Pancreas (tissue), 10 donors: ENCODE measurements at places on chromosomes 3 and 15. TPM values are rescaled to one million over a fixed set of nuclear protein-coding genes. Genes with fewer than 3 reads are reported as not detected.
A peak's percentile ranks its signal among the peaks of the same experiment; 100 is the strongest.

CYP8B1 gene
- total RNA-seq = not detected

DNA sequence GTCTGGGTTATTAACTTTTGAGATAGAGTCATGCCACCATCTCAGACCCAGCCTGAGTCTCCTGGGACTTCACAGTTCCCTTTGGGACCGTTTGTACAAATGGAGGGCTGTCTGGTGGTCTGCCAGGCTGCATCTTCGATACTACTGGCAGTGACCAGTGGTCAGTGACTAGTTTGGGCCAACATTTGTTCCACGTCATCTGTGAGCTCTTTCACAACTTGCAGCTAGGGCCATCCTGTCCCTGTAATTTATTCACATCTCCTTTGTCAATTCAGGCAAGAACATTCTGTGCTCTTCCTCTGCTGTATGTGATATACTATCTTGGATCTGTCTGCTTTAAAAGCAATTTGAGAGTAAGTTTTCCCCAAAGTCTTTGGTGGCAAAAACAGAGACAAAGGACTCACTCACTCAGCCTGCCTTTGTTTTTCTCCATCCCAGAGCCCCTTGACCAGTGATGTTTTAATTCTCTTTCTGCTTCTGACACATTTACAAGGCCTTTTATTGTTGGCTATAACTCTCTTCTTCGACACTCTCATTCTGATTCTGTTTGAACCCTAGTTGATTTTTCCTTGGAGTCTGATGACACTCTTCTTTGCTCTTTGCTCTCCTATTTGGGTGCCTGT, 353.4 kb downstream of the EPHB1 start:
- DNase-seq = no peak
- no peaks in the 10 kb centered on the region for H3K27me3 ChIP-seq
- H3K36me3 ChIP-seq = no peaks in the 10 kb centered on the region
- no peak overlapping the region for H3K27ac ChIP-seq
- H3K4me3 ChIP-seq = no peak overlapping the region

GRCh38 chr3:19506171-19506570, 357.9 kb downstream of the KCNH8 start:
- H3K27me3 ChIP-seq = no peaks in the 10 kb centered on the region
- no peak for DNase-seq
- H3K4me1 ChIP-seq = no peaks in the 10 kb centered on the region

GRCh38 chr3:179526482-179526881, 36.2 kb upstream of the ACTL6A start:
- H3K27ac ChIP-seq = no peak overlapping the region
- H3K36me3 ChIP-seq = no peaks in the 10 kb centered on the region
- DNase-seq = no peak
- H3K4me1 ChIP-seq = no peaks in the 10 kb centered on the region
- no peaks in the 10 kb centered on the region for H3K27me3 ChIP-seq

DNA sequence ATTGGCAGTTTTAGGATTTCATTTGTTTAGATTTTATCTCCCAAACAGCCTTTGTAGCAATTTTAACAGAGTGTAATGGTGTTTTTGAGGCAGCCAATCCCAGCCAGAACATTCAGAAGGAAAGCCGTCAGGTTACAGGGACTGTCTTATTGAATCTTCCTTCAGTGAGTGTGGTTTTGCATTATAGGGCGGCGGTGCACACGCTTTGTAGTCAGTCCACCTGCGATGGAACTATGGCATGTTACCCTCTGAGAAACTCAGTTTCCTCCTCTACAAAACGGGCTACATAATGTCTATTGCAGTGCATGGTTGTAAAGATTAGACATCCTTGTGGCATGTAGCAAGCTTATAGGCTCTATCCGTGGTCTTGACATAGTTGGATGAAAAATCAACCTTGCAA, 1.0 kb downstream of the LRRC28 start:
- no peak overlapping the region for H3K27ac ChIP-seq
- no peak overlapping the region for H3K4me3 ChIP-seq
- H3K4me1 ChIP-seq = peaks cover 14% of the 10 kb centered on the region
- no peaks in the 10 kb centered on the region for H3K27me3 ChIP-seq
- DNase-seq = no peak

GRCh38 chr3:150090006-150090405, 119.3 kb upstream of the PFN2 start:
- no peak overlapping the region for H3K4me3 ChIP-seq
- peaks cover 4% of the 10 kb centered on the region for H3K27me3 ChIP-seq
- H3K36me3 ChIP-seq = no peaks in the 10 kb centered on the region
- DNase-seq = no peak
- no peak overlapping the region for H3K27ac ChIP-seq
- H3K4me1 ChIP-seq = no peaks in the 10 kb centered on the region

- no peak overlapping the region for H3K4me3 ChIP-seq
- DNase-seq = peak; percentile 41
- peaks cover 5% of the 10 kb centered on the region for H3K4me1 ChIP-seq
- H3K27ac ChIP-seq = peak overlapping the region; percentile 74
Observed at GRCh38 chr3:44439499-44440295, 37.8 kb downstream of the ZNF445 start.

- H3K36me3 ChIP-seq = no peaks in the 10 kb centered on the region
- DNase-seq = no peak
- H3K4me1 ChIP-seq = no peaks in the 10 kb centered on the region
- no peaks in the 10 kb centered on the region for H3K27me3 ChIP-seq
- no peak overlapping the region for H3K27ac ChIP-seq
Observed at GRCh38 chr3:126852511-126852910, 130.4 kb upstream of the PLXNA1 start.

VGLL4 gene
- total RNA-seq = 17.3 TPM

GRCh38 chr15:64072812-64073211, 20.8 kb downstream of the CIAO2A start:
- no peaks in the 10 kb centered on the region for H3K27me3 ChIP-seq
- H3K4me3 ChIP-seq = no peak overlapping the region
- peaks cover 57% of the 10 kb centered on the region for H3K4me1 ChIP-seq
- no peaks in the 10 kb centered on the region for H3K36me3 ChIP-seq
- DNase-seq = no peak

DNA sequence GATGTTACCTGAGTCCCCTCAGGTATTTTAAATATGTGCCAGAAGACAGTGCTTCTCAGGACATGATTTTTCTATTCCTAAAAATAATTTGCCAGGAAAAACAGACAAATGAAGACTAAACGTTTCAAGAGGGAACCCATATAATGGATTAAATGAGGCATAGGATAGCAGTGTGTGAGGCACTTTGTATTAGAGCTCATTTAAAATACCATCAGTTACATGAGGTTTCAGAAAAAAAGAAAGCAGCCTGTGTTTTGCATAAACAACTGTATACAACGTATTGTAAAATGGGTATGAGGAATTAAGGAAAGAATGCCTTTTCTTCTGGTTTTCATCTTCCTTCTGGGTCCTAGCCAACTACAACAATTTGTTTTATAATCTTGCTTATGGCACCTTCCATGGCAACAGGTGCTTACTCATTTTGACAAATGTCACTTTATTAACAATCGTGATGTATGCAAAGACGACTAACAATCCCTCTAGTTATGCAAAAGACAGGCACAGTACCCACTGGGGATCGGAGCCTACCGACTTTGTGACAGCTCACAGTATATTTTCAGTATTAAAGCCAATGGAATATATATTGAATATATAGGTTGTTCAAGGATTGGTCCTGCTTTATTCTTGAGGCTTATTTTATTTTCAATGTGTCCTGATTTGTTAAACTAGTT, 231.6 kb upstream of the ZNF717 start:
- no peak for DNase-seq
- H3K27me3 ChIP-seq = no peaks in the 10 kb centered on the region
- H3K36me3 ChIP-seq = no peaks in the 10 kb centered on the region
- H3K27ac ChIP-seq = no peak overlapping the region
- H3K4me1 ChIP-seq = no peaks in the 10 kb centered on the region
- no peak overlapping the region for H3K4me3 ChIP-seq

DNA sequence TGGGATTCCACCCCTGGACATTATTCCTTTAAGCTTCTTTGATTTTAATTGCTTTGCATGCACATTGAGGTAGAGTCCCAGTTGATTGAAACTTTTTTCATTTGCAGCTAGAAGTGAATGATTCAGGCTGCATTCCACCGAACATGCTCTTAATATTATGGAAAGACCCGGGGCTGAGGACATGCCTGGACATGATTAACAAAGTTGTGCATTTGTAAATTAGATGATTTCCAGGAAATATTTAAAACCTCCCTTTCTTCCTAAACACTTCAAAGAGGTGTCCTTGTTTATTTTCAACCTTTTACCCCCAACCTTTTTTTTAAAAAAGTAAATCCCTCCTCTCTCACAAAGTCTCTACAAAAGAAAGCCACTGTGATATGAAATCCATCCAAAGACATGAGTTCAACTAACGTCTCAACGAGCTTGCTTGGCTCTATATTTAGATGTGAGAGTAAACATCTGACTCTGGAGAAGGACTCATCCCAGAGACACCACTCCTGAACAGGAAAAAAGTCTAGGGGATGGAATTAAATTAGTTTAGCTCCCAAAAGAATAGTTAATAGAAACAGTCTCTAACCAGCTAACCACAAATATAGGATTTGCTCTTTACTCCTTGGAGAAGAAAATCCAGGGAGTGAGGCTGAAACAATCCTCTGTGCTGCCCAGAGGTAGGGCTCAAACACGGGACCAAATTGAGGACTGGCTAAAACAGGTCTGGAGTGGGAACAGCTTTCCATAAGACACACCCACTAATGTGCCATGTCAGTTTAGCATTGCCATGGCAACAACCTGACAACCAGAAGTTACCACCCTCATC, 83.1 kb downstream of the XXYLT1 start:
- no peak for DNase-seq
- no peaks in the 10 kb centered on the region for H3K4me1 ChIP-seq
- H3K4me3 ChIP-seq = no peak overlapping the region
- H3K27me3 ChIP-seq = no peaks in the 10 kb centered on the region
- no peaks in the 10 kb centered on the region for H3K36me3 ChIP-seq
- no peak overlapping the region for H3K27ac ChIP-seq

DNA sequence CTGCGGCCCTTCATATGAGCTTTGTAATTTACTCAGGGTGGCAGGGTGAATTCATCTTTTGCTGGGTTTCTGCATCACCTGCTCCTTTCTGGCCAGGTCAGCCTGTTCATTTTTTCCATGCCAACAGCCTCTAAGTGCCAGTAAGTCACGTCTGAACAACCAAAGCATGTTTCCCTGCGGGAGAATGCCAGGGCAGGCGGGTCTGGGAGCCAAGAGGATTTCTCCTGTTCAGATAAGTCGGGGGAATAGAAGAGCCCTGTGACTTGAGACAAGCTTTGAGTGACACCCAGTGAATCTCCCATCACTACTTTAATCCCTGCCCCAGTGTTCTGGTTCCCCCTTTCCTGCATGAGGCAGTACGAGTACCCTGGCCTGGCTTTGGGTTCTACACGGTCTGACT, 153.1 kb downstream of the PGPEP1L start:
- DNase-seq = no peak
- H3K4me1 ChIP-seq = peaks cover 20% of the 10 kb centered on the region
- peak overlapping the region; percentile 72 for H3K27ac ChIP-seq
- no peaks in the 10 kb centered on the region for H3K36me3 ChIP-seq

GRCh38 chr15:38558372-38559059, 6.1 kb downstream of the RASGRP1 start:
- no peak for DNase-seq
- H3K27ac ChIP-seq = no peak overlapping the region
- no peaks in the 10 kb centered on the region for H3K27me3 ChIP-seq
- no peaks in the 10 kb centered on the region for H3K4me1 ChIP-seq

GRCh38 chr3:126983653-126984390, 907 bp downstream of the PLXNA1 start:
- H3K4me1 ChIP-seq = peaks cover 16% of the 10 kb centered on the region
- no peak overlapping the region for H3K27ac ChIP-seq
- peak; percentile 63 for DNase-seq
- no peaks in the 10 kb centered on the region for H3K36me3 ChIP-seq
- H3K27me3 ChIP-seq = no peaks in the 10 kb centered on the region

- no peaks in the 10 kb centered on the region for H3K36me3 ChIP-seq
- H3K27ac ChIP-seq = no peak overlapping the region
- no peak for DNase-seq
- no peaks in the 10 kb centered on the region for H3K4me1 ChIP-seq
Observed at GRCh38 chr3:61650719-61651410, 89.5 kb downstream of the PTPRG start.

DNA sequence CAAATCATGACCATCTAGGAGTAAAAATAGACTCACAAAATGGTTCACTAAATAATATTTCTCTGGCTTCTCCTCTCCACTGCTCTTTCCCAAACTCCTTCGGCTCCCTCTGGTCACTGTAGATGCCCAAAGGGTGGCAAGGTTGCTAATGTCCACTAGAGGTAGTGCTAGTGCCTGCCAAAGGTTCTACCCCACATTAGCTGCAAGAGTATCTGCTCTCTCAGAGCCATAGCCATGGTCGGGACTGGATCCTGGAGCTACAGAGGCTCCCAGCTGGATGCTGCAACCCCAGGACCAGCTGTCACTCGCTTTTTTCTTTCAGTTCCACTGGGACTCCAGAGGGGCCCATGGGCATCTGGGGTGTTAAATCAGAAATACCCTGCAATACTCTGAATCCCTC, 8.5 kb downstream of the HTR3D start:
- no peaks in the 10 kb centered on the region for H3K27me3 ChIP-seq
- H3K36me3 ChIP-seq = no peaks in the 10 kb centered on the region

C2CD4B gene
- 26.4 TPM for total RNA-seq

- no peaks in the 10 kb centered on the region for H3K27me3 ChIP-seq
- DNase-seq = no peak
- no peaks in the 10 kb centered on the region for H3K4me1 ChIP-seq
- H3K27ac ChIP-seq = peak overlapping the region; percentile 77
Observed at GRCh38 chr15:37096558-37097143, 3.7 kb downstream of the MEIS2 start.

DNA sequence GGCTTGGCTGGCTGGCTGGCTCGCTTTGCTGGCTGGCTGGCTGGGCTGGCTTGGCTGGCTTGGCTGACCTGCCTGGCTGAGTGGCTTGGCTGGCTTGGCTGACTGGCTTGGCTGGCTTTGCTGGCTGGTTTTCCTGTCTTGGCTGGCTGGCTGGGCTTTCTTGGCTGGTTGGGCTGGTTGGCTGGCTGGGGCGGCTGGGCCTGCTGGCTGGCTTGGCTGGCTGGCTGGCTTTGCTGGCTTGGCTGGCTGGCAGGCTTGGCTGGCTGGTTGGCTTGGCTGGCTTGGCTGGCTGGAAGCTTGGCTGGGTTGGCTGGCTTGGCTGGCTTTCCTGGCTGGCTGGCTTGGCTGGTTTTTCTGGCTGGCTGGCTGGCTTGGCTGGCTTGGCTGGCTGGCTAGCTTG, 435.6 kb downstream of the GOLGA6L6 start:
- no peak overlapping the region for H3K27ac ChIP-seq
- H3K4me1 ChIP-seq = no peaks in the 10 kb centered on the region
- H3K36me3 ChIP-seq = no peaks in the 10 kb centered on the region

SOX2 gene
- total RNA-seq = not detected

CHP1 gene
- 59.5 TPM for total RNA-seq

- H3K4me1 ChIP-seq = peaks cover 4% of the 10 kb centered on the region
- H3K27ac ChIP-seq = no peak overlapping the region
- no peaks in the 10 kb centered on the region for H3K27me3 ChIP-seq
- H3K4me3 ChIP-seq = peak overlapping the region; percentile 20
- no peaks in the 10 kb centered on the region for H3K36me3 ChIP-seq
- peak; percentile 78 for DNase-seq
Observed at GRCh38 chr3:49554633-49555265, 472 bp downstream of the BSN start.
